Stimulated activated CD4-positive, alpha-beta T cell treated with anti-CD3 and anti-CD28 coated beads, Interleukin-1b, Interleukin-23, amount 100 ng/mL, for 1 hour (primary cell): ENCODE measurements at places on chromosomes 16 and 17.

GRCh38 chr16:88356124-88356726 is 26.5 kb upstream of the ZNF469 start:
- DNase-seq, result no peak

- DNase-seq, result no peak
These were observed 610 bp downstream of the VPS4A start for GRCh38 chr16:69311533-69312387.

DNA sequence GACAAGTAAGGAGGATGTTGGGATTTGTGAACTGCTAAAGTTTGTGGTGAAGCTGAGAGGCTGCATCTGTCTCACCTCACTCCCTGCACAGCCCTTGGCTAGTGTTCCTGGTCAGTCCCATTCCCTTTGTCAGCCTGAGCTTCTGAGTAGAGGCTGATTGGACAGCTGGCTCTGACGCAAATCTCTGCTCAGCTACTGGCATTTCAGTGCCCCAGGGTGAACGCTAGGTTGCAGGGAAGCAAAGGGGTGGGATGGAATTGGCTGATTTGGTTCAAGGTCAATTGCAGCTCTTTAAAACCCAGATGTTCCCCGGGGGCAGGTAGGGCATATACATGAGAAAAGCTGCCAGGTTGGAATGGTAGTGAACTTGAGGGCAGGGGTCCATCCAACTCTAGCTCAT is 23.1 kb upstream of the CNOT1 start:
- DNase-seq, result no peak

GRCh38 chr17:27579304-27579703 is 51.7 kb upstream of the LGALS9 start:
- no peak for DNase-seq

- no peak for DNase-seq
These were observed 21.7 kb downstream of the USP36 start for GRCh38 chr17:78818932-78819331.

DNA sequence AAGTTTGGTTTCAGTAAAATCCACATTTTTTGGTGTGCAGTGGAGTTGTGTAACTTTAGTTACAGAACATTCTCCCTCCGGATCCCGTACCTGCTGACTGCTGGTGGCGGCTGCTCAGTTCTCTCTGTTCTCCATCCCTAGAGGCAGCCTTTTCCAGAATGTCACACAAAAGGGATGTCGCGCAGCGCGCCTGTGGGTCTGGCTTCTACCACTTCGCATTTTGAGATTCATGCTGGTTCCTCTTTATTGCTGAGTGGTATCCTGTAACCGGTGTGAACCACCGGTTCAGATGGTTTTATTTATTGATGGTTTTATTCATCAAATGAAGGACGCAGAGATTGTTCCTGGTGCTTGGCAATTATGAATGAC is 981 bp upstream of the CEP131 start:
- no peak for DNase-seq

DNA sequence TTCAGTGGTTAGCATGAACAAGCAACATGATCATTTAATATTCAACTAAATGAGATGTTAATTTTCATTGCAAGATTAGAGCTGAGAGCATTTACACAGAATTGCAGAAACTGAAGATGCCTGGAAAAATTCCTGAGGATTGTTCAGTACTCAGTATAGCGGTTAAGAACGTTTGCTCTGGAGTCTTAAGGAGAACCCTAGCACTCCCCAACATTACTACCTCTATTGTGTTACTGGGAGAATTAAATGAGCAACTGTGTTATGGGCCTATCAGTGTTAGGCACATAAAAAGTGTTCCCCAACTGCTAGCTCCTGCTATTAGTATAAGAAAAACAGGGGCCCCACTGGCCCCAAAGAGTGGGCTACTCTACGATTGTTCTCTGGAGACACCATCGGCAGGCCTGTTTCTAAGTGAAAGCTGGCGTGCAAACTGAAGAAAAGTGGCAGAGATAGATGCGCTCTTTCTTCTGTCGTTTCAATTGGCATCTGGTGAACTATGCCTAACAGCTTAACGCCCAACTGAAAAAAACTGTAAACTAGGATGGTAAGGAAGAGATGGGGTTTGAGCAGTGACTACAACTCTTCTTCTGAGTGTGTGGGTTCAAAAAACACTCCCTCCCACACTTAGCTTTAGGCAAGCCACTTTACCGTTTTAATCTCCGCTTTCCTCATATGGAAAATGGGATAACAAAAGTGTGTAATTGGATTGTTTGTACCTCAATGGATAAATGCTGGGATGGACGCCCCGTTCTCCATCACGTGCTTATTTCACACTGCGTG is 1.3 kb downstream of the CDR2 start:
- no peak for DNase-seq

GRCh38 chr16:389352-389751 is 7.6 kb upstream of the PGAP6 start:
- no peak for DNase-seq

GRCh38 chr16:85314512-85314971 is 202.3 kb upstream of the CIBAR2 start:
- DNase-seq, result no peak

DNA sequence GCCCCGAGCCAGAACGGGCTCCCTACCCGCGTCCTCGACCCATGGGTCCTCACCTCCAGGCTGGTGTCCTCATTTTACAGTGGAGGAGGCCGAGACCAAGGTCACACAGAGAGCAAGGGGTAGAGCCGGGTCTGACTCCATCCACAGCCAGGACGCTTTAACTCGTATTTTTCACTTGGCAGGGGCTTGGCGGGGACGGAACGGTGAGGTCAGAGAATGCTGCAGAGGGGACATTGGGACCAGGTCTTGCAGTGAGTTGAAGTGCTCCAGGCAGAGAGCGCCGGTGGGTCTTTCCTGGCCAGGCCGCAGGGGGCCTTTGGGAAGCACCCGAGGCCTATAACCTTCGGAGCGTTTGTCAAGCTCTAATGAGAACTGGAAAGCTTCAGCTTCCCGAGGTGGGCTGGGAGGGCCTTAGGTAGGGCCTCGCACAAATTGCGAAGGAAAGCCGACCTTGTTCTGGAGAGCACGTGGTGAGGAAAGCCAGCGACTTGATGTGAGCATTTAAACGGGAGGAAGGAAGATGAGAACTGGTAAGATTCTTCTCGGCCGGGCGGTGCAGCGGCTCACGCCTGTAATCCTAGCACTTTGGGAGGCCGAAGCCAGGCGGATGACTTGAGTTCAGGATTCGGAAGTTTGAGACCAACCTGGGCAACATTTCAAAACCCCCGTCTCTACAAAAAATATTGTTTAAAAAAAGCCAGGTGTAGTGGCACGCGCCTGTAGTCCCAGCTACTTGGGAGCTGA is 908 bp upstream of the CLUH start:
- DNase-seq, result no peak

GRCh38 chr17:14297161-14297851 is 3.6 kb upstream of the HS3ST3B1 start:
- no peak for DNase-seq

DNA sequence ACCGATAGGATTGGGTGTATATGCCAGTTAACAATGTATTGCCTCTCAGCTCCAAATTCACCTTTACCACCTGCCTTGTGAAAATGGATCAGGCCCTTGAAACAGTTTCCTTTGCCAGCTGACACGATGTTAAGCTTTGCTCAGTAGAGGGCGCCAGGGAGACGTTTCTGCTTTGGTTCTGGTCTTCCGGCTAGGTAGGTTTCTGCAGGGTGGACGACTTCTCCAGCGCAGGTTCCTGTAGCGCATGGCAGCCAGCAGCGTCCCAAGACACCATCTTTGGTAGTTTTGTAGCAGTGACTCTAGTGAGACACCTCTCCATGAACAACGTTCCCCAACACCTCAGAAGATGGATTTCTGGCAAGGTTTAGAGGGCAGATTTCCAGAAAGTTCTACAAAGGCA is 24.0 kb downstream of the SYCE1L start:
- peak; percentile 7 for DNase-seq

DNA sequence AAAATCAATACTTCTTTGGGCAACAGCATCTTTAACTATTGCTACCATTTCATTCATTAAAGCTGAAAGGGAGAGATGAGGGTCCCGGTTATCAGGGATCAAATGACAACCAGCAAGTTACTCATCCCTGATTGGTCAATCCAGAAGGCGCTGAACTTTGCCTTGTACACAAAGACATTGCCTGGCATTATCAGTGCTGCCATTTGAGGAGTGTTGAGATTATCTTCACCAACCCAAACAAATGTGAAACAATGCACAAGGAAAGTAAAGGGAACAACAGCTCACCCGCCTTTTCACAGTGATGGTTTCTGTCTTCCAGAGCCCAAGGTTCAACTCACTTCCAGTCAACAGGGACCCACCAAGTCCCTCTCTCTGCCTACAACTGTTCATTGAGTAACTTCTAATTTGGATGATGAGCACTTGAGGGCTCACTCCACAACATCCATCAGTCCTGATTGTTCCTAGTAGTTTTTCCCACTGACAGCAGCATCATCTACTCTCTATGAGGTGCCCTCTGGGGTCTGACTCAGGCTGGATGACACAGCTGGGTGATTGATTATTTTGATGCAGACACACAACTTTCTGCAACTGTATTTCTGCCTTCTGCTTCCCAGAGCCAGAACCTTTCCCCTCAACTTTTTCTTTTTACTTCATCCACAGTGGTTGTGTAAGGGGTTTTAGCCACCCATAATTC is 32.0 kb downstream of the LYRM9 start:
- DNase-seq, result no peak

GRCh38 chr16:85645021-85645589 is 32.0 kb downstream of the GSE1 start:
- DNase-seq, result no peak

- no peak for DNase-seq
These were observed 41.0 kb downstream of the NXPH3 start for GRCh38 chr17:49616601-49617131.

DNA sequence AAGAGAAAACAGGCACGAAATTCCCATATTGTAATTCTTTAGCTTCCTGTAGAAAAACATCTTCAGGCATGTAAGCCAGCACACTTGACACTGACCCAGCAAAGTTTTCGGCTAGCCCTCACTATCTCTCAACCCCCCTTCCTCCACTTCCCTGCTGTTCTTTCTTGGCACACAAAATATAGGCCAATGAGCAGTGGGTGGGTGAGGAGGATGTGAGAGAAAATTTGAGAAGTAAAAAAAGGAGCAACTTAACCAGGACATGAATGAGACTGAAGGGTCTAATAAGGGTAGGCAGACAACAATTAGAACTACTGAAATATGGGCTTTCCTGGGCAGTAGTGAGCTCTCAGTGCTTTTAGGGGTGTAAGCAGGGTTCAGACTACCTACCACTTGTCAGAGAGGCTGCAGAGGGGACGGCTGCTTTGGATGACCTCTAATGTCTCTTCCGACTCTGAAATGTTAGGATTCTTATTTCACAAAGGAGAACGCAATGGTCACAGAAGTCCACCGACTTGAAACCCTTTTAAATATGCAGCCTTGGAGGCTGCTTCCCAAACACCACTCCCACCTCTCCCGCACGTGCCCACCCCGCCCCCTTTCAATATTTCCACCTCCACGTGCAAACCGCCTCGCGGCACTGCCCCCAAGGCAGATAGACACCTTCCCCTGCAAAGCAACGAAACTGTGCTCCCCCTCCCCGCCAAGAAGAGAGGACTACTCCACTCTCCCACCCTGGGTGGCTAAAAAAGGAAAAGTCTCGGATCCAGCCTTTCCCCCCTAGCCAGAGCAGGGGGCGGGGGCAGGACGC is 889 bp downstream of the MBTD1 start:
- DNase-seq, result no peak

DNA sequence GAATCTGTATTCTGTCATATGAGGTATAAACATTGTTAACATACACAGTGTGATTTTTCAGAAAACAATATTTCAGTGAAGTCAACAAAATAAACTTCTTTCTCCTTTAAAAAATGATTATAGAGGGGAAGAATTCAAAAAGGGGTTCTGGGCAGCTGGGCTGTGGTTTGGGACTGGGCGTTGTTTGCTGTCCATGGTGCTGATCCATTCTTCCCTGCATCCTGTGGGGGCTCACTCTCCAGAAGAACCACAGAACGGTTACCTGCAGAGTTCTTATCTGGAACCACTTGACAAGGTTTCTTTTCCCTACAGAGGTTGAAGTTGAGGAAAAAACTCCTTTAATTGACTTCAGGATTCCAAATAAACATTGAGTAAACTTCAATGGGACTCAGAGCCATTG is 1091.0 kb downstream of the CDH8 start:
- DNase-seq, result no peak

- no peak for DNase-seq
These were observed 63.7 kb downstream of the FOXL1 start for GRCh38 chr16:86642087-86642486.

- DNase-seq, result no peak
These were observed 51.1 kb upstream of the SOX9 start for GRCh38 chr17:72069586-72070202.

DNA sequence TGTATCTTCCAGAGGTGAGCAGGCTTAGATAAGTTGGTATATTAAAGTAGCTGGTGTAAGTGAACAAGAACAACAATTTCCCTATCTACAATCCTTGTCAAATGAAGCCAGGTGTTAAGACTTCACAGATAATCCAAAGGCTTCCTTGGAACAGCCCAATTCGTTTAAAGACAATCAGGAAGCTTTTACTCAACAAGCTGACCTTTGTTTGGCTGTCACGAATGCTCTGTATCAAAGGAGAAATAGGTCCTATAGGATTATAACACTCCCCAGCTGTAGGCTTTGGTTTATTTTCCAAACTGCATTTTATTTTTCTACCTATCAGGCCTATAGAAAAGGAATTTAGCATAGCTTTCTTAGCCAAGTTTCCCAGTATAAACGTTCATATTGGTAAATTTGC is 766.5 kb upstream of the GOT2 start:
- DNase-seq, result no peak

- no peak for DNase-seq
These were observed 4.6 kb upstream of the EMP2 start for GRCh38 chr16:10584981-10585438.

DNA sequence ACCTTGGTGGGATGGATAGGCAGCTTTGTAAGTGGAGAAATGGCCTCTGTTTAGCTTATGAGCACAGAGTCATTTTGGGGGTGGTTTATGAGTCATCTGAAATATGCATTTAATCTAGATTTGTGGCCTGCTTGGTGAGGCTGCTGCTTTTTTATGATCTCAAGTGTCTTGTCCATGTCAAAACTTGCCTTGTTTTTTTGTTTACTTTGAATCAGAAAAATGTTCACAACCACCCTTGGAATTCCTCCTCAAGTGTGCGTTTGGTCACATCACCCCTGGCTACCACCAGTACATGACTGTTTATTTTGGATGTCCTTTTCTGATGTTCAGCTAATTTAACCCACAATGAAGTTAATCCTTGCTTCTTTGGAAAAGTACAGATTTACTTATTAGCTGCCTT is 64.6 kb downstream of the FTO start:
- DNase-seq, result no peak
